ENCODE measurements at places on chromosomes 5 and 9.
A peak's percentile ranks its signal among the peaks of the same experiment; 100 is the strongest.

DNA sequence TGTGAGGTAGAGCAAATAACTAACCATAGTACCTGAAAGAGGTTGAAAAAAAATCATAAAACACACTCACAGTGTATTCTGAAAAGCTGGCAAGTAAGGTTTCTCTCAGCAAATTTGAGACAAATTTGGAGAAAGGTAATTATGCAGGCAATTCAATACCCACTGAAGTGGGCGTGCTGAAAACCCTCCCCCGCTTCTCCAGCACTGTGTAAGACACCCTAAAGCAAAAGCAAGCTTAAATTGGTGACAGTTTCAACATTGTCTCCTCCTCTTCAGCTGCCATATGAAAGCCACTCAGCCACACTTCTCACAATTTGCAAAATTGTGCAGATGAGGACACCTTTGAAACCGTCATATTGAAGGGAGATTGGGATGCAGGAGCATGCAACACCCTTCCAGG lies 322.3 kb upstream of the CDH6 start:
- no peak for DNase-seq

DNA sequence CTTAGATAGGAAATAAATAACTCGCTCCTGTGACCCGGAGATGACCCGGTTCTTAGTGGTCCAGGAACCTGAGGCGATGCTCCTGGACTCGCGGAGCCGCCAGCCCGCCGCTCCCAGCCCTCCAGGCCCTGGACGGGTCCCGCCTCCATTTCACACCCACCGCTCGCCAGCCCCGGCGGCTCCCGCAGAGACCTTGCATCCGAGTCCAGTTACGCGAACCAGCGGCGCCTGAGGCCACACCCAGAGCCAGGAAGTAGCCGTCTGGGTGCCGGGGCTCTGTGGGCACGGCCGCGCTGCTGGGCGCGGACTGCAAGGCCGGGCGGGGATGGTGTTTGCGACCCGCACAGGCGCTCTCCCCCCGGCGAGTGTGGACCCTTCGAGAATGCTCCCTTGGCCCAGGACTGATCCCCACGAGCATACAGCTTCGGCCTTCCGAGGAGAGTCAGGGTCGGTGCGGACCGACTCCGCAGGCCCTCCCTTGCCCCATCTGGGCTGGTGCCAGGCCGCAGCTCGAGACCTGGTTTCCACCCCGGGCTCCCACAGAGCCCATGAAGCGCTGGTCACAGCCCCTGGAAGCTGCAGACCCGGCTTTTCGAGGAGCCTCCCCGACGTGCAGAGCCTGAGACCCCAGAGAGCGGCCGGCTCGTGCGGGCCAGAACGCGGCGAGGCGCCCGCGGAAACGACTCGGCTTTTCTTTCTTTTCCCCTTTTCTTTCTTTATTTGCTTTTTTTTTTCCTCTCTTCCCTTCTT lies 5.2 kb upstream of the BARX1 start:
- DNase-seq = no peak

DNA sequence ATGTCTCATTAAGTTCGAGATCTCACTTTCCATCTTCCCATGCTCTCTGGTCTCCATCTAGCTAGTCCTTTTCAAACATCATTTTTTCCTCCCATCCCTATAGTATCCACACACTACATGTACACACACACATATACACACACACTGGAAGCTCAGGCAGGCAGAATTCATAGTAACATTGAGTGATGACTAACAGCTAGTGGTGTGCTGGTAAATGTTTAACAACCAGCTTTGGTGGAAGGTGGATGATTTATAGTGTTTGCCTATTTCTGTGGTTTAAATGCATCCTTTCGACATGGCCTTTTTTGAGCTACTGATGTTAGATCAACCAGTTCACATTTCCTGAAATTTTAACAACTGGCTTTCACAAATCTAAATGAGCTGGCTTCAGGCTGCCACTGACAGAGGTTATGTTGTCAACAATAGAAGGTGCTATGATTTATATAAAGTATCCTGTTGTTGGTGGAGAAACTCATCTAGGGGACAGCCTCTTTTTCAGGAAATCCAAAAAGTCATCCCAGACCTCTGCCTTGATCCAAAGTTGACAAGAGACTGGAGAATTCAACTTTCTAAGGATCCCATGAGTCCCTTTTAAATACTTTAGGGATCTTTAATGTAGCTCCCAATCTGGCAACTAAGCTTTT lies 117.8 kb downstream of the CCDC192 start:
- DNase-seq = no peak

- DNase-seq = no peak
Observed at GRCh38 chr9:122016309-122016708, 76.8 kb downstream of the TTLL11 start.

GRCh38 chr5:171475596-171475995 lies 56.1 kb downstream of the FGF18 start:
- DNase-seq = no peak

DNA sequence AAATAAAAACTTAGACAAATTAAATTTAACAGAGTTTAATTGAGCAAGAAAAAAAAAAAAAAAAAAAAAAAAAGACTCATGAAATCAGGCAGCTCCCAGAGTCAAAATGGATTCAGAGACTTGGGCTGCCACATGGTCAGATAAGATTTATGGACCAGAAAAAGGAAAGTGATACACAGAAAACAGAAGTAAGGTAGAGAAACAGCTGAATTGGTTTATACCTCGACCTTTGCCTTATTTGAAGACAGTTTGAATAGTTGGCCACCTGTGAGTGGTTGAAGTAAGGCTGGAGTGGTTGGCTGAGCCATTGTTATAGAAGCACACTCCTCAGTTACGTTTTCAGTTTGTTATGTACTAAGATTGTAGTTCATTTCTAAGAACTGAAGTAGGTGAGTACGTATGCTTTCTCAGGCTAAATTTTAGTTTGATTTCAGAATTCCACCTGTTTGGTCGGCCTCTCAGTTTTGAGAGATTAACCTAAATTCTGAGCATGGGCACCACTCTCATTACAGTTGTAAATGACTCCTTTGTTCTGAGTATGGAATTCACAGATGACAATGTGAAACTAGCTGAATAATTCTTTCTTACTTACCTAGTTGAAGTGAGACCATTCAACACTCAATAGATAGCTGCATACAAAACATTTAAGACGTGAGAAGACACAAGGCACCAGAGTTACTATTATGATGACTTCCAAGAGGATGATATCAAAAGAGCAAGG lies 149.0 kb downstream of the AOPEP start:
- DNase-seq = no peak

- no peak for DNase-seq
Observed at GRCh38 chr5:40781843-40782409, 16.2 kb downstream of the PRKAA1 start.

- no peak for DNase-seq
Observed at GRCh38 chr5:148457183-148457620, 73.4 kb downstream of the FBXO38 start.

- DNase-seq = no peak
Observed at GRCh38 chr5:155895484-155895883, 431.5 kb upstream of the SGCD start.

DNA sequence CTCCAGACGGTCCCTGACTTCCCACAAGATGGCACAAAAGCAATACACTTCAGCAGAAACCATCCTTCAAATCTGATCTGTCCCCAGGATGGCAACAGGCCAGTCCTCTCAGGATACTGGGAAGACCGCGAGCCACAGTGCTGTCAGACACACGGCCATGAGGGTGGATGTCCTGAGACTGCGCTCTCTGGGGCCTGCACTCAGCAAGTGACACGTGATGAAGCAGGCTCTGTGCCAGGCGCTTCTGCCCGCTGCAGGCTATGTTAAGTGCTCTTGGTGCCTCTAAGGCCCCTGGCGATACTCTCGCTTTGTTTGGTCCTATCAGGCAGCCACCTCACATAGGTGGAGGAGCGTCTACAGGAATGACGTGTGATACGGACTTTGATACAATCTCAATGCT lies 7.1 kb downstream of the BRD9 start:
- DNase-seq = no peak

GRCh38 chr5:66869347-66869746 lies 273.2 kb downstream of the MAST4 start:
- no peak for DNase-seq

- no peak for DNase-seq
Observed at GRCh38 chr5:125961150-125961549, 462.1 kb upstream of the GRAMD2B start.

- peak; percentile 98 for DNase-seq
Observed at GRCh38 chr9:107637421-107638420, 148.2 kb upstream of the KLF4 start.

- DNase-seq = no peak
Observed at GRCh38 chr5:147167529-147167928, 67.3 kb upstream of the STK32A start.

DNA sequence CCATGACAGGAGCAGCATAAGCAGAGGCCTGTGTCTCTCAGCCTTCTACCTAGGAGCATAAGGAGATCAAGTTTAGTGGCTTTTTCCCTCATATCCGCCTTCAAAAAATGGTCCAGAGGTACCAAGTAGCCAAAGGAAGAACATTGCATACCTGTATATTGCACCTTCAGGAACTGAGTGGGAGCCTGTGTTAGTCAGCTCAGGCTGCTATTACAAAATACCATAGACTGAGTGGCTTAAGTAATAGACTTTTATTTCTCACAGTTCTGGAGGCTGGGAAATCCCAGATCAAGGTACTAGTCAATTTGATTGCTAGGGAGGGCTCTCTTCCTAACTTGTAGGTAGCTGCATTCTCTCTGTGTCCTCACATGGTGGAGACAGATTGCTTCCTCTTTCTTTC lies 597.4 kb upstream of the PTGER4 start:
- DNase-seq = no peak

GRCh38 chr9:128818839-128819715 lies 777 bp downstream of the ENDOG start:
- DNase-seq = no peak

DNA sequence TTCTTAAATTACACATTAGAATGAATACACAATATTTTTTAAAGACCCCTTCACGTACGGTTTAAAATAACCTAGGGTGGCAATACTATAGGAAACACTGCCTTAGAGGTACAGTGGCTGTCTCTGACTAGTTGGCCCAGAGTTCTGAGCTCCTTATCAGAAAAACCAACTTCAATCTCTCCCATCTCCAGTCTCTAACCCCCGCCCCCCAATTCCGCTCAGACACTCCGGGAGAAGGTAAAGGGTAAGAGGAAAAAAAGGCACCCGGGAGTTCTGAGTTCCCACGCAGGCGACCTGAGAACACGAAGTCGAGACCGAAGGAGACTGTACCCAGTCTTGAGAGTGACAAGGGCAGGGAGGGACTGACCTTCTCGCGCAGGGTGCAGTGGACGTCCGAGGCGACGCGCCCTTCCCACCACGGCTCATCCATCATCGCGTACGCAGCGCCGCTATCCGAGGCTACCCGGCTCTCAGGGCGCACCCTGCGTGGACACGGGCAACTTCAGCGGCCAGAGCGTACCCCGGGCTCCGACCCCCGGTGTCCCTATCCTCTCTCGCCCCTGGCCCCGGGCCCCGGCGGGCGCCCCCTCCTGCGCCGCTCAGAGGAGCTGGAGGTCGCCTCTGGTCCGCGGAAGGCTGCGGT lies 752 bp downstream of the CCNJL start:
- no peak for DNase-seq

DNA sequence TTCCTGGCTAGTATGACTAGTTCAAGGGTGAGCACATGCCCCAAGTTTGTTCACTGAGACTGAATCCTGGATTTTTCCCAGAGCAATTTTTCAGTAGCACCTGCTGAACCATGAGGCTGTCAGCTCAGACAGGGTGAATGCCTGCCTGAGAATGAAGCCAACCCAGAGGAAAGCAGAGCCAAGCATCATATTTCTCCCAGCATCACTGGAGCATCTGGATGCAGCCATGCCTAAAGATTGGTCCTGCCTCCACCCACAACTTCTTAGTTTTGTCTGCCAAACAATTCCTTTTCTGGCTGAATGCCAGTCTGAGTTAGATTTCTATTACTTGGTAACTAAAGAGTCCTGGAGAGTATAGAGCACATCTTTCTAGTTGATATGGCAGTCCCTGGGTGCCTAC lies 343.6 kb downstream of the CSNK1G3 start:
- no peak for DNase-seq

GRCh38 chr5:127602481-127602880 lies 46.4 kb upstream of the CTXN3 start:
- DNase-seq = no peak

DNA sequence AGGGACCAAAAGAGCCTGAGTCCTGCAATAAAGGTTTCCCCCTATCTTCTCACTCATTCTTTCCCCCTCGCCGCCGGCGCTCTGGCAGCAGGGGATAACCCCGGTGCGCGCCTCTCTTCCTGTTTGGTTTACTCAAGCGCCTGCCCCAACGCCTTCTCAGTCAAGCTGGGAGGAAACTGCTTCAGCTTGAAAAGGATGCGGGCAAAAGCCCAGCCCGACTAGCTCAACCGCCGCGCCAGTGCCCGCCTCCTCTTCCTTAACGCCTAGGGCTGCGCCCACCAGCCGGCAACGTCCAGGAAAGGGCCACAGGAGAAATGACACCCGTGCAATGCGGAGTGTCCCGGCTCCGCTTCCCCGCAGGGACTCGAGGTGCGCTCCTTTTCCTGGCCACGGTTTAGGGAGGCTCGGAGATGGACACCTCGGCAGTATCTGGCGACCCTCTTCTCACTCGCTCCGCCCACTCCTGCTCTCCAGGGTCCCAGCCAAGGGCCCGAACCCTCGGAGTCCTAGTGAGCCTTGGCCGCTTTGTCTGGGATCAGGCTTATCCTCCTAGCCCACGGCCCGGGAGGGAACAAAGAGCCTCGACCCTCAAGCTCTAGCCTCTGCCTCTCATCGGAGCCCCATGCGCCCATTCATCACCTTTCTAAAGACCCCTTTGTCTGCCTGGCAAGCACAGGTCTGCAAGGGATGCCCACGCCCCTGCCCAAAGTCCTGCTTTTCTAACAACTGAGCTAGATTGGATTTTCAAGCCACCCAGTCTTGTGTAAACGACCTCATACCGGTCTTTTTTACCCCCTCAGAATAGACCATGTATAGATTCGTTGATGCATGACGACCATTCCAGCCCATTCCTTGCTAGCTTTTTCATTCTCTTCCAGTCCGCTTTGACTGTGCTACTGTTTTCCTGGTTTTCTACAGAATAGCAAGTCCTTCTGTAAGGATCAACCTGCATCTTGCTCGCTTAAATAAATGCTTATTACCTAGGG lies 2.0 kb downstream of the ST8SIA4 start:
- DNase-seq = peak; percentile 75

DNA sequence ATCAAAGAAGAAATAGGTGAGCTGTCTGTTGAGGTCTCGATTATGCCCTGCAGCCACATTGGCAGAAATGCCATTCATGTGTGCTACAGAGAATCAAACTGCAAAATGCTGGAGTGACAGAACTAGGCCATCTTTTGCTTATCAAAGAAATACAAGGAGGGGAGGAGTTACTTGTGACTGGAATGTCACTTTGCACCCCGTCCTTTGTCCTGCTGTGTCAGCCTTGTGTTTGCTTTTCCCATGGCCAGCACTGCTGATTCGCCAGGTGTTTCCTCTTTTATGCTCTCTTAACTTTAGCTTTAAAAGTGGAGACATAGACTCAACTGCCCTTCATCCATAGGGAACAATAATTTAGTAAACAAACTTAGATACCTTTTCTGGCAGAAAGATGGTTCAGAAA lies 54.3 kb downstream of the SLC46A2 start:
- DNase-seq = no peak

GRCh38 chr9:61665330-61665751 lies 475.5 kb downstream of the SPATA31A7 start:
- peak; percentile 40 for DNase-seq

GRCh38 chr5:159601216-159601615 lies 270.9 kb upstream of the IL12B start:
- no peak for DNase-seq
